8988T (cell line): ENCODE measurements at places on chromosomes 3 and 15.

- no peak for DNase-seq
These were observed 33.1 kb upstream of the MED12L start for GRCh38 chr3:151052346-151052745.

DNA sequence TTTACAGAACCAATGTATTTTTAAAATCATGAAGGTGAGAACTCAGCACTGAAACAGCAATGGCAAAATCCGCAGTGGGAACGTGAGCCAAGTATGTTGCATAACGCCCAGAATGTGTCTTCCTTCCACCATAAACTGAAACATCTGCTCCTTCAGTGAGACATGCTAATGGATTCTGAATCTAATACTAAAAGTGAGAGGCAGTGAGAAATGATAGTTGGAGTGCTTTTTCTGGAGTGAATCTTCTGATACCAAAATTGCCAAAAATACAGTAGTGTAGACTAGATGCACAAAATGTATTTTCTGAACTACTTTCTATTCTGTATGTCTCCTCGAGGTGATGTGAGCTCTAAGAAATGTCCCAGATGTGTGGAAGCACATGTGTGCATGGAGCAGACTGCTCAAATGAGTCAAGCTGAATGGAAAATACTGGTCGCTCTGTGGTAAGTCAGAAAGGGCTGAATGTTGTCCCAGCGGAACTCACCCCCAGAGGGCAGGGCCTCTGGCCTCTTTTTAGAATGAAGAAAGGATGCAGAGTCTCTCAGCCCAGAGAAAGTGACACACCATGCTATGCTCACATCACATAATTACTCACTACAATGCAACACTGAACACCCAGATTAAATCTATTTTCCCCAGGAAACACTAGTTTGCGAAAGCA, 73.0 kb downstream of the ATP10A start:
- no peak for DNase-seq

DNA sequence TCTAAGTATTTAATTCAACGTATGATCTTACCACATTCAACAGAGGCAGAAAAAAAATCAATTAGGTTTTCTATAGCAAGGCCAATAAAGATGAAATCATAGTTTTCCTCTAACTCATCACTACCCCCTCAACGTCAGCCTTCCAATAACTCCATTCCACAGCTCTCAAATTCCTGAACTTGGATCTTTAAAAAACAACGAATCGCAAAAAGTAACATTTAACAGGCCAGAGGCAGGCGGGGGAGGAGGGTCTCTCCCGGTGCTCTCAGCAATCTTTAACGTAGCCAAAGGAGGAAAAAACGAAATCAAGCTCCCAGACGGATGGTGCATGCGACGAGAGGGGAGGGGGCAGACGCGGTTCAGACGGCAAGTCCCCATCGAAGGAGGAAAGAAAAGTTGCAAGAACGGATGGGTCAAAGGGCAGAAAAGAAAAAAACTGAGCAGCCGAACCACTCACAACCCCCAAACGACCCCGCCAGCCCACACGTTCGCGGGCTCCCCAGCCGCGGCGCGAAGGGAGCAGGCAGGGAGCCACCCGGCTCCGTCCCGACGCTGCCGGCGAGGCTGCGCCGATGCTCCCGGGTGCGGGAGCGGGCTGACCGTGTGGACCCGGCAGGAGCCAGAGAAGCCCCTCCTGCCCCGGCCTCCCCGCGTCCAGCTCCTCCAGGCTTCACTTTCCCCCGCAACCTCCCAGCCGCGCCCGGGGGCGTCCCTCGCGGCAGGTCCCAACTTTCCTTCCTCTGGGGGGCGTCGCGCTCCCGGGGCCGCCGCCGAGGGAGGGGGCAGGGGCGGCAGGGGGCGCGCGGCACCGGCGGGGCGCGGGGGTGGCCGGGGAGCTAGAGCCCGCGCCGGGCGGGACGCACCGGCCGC, 703 bp downstream of the PEAK1 start:
- peak; percentile 33 for DNase-seq

GRCh38 chr3:147369231-147369630, 37.1 kb downstream of the ZIC4 start:
- no peak for DNase-seq

- DNase-seq, result no peak
These were observed 7.5 kb upstream of the IGSF10 start for GRCh38 chr3:151468284-151468917.

DNA sequence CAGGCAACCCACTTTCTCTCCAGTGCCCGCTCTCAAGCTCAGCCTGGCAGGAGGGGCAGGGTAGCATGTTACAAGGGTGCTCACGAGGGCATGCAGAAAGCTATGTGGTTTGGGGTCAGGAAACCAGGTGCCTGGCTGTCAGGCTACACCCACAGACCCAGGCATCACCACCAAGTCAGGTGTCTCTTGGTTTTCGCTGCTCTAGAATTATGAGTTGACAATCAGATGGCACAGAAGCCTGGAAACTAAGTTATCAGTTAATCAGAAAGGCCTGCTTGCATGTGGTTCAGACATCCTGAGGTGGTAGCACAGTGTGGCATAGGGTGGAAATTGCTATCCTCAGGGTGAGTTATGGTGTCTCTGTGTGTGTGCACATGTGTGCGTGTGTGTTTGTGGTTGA, 16.2 kb upstream of the CCR9 start:
- DNase-seq, result no peak

GRCh38 chr15:90413411-90414379, 25.7 kb downstream of the IQGAP1 start:
- DNase-seq, result no peak

DNA sequence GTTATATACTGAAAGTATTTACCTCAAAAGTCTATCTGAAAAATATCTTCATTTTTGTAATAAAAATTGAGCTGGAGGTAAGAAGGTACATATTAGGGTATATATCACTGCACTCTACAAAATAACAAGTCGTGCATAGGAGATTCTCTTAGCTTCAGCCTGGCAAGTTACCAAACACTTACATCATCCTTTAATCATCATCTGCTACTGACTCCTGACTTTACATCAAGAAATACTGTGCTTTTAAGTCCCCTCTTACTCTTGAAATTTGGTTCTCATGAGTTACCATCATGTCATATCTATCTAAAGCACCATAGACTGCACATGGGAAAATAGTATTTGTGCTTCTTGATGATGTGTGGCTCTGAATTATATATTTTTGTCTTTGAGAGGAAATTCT, 50.8 kb downstream of the LYSMD4 start:
- no peak for DNase-seq

GRCh38 chr3:43034200-43034599, 55.1 kb downstream of the GASK1A start:
- DNase-seq, result no peak
